NCI-H1930 (cell line): ENCODE measurements at places on chromosomes 6 and 20.

DNA sequence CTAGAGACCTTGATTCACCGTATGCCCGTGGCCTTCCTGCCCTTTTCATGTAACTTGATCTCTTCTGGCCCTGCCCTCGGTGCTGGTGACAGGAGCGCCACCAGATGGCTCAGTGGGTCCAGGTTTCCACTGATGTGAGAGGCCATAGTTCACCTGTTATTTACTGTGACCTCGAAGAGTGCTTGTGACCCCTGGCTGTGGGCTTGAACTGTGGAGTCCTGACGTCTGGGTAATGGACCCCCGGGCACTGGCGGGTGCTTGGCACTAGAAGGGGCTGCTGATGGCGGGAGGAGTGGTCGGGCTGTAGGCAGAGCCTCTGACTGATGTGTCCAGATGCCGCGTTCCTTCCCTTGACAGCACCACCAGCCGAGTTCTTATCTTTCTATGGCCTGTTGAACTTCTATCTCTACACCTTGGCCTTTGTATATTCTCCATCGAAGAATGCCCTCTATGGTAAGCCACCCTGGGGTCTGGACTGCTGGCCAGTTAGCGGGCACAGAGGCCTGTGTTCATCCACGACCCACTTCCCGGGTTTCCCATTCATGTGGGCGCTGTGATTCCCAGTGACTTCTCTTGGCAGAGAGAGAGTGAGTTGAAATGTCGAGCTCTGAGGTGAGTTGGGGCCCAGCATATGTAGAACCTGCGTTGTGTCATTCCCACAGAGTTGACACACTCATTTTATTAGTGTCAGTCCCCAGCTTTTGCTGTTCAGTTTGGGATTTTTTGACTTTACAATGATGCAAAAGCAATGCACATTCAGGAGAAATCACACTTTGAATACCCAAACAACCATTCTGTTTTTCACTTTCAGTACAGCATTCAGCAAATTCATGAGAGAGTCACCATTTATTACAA lies 14.9 kb downstream of the DYNLT1 start:
- DNase-seq = no peak

DNA sequence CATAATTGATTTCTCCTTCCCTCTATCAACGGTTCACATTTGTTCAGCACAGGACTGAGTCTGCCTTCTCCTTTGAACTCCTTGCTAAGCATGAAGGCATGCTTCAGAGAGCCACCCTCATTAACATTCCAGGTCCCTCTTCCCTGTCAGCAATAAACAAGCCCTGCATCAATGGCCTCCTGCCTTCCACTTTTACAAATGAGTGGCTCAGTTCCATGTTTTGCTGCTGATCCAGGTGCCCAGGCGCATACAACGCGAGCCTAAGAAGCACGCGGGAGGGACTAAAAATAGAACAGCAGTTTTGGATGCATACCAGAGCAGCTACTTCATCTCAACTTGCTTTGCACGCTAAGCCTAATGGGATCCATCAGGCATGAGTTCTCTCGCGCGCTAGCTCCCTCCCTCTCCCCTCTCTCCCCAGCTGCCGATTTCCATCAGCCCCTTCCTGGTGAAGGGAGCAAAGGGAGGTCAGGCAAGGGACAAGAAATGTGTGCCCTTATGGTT lies 53.4 kb downstream of the TRAF3IP2 start:
- no peak for DNase-seq

DNA sequence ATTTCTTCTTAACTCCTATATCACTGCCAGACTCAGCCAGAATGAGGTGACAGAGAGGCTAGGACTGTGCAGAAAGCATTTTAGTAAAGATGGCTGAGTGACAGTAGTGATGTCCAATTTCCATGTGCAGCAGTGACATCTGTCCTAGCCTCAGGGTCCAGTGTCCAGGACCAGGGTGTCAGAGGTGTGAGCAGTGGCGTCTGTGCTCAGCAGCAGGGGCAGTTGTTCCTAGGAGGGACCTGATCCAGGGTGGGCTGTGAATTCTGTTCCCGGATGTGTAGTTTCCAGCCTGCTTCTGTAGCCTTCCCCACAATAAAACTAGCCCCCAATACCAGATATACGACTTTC lies 6.0 kb downstream of the HLA-B start:
- no peak for DNase-seq

DNA sequence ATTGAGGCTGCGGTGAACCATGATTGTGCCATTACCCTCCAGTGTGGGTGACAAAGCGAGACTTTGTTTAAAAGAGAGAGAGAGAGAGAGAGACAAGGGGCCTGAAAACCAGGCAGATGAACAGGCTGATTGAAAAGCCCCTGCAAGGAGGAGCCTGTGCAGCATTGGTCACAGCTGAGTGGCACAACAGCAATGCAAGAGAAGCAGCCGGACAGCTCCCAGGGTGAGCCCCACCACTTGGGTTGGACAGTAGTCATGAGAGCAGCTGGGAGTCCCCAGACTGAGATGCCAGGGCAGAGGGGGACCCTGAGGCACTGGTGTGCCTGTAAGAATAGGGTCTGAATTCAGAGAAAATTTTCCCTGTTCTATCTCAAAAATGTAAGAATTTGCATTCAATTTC lies 10.2 kb downstream of the DNPH1 start:
- no peak for DNase-seq

GRCh38 chr20:8213270-8213669 lies 81.2 kb downstream of the PLCB1 start:
- no peak for DNase-seq
